Gastroesophageal sphincter (tissue), 4 donors: ENCODE measurements at places on chromosomes 2 and 18. TPM values are rescaled to one million over a fixed set of nuclear protein-coding genes. Genes with fewer than 3 reads are reported as not detected.

DNA sequence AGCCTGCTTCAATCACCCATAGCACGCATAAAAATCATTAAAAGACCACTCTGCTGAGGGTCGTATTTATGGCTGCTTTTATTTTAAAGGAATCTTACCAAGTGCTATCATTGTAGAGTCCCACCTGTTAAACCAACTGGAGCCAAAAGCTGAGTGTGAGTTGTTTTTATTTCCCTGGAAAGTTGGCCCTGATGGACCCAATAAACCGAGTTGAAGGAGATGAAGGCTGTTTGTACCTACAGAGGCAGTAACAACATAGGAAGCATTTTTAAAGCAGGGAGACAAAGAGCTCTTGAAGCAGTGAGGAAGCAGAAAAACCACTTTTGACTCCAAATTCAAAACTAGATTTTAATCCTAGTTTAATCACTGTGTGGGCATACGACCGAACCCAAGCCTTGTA lies 6.4 kb downstream of the MBOAT2 start:
- no peak for ATAC-seq

ID2 gene
- total RNA-seq: 384 TPM

IL36A gene
- 9.1 TPM for total RNA-seq

CD302 gene
- 50.1 TPM for total RNA-seq

MEP1B gene
- not detected for total RNA-seq

DNA sequence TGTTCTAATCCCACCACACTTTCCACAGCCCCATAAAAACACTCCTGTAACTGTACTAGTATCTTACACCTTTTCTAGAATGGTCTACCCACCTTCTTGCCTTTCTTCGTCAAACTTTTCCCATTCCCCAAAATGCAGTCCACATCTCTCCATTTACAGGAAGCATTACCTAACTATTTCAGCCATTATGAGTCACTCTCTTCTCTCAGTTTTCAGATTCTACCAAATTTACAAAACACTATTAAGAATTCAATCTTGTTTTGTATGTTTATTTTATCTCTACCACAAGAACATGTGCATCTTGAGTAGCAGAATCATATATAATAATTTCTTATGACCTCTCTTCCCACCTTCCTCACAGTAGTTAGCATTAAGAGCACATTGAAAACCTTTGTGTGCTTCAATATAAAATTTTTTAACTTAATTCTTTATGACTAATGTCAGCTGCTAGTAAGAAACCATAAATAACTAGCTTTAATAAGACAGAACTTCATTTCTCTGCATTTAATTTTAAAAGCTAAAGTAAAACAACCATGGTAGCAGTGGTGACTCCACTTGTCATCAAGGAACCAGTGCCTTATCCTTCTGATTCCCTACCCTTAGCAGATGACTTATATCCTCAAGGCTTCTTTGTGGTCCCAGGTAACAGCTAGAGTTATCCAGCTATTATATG lies 56.6 kb upstream of the MAP2 start:
- ATAC-seq: no peak

DNA sequence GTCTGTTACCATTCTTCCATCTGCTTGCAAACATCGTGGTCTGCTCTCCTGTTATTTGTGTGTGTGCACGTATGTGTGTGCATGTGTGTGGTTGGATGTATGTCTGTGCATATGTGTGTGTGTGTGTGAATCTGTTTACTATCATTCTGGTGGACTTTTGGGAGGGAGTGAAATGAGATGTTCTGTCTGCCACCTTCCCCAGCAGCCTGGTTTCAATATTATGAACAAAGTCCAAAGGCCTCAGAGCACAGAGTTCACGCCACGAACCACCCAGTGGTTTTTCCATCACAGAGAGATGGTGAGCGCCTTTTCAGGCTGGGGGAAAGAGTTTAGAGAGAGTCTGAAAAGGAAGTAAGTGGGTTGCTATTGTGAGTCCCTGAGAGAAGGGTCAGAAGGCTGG lies 67.1 kb upstream of the YWHAQ start:
- ATAC-seq: no peak

GRCh38 chr18:52237551-52237950 lies 102.4 kb upstream of the DCC start:
- ATAC-seq: no peak

SLC39A10 gene
- total RNA-seq: 9.3 TPM

TMEM131 gene
- total RNA-seq: 32.0 TPM

- ATAC-seq: peak; percentile 22
Measured at GRCh38 chr2:4090668-4091630, 387.6 kb downstream of the DCDC2C start.

- ATAC-seq: no peak
Measured at GRCh38 chr2:99537910-99538485, 48.2 kb upstream of the REV1 start.

DNA sequence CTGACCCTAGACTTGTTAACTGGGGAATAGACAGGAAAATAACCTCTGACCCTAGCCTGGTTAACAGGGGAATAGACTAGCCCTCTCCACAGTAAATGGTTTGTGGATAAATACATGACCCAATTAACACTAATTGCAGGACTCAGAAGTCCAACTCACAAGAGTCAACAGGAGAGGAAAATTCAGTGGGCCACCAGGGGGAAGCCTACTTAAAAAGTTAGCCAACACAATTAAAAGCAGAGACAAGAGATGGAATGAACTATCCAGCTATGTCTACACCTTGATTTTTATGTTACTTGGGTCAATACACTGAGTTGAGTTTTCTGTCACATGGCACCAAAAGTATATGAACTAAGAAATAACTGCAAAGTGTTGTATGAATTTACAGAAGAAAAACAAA lies 158.8 kb upstream of the SLC39A10 start:
- ATAC-seq: no peak

- peak; percentile 39 for ATAC-seq
Measured at GRCh38 chr18:5519448-5520298, 24.1 kb downstream of the EPB41L3 start.

C1QL2 gene
- not detected for total RNA-seq

DNA sequence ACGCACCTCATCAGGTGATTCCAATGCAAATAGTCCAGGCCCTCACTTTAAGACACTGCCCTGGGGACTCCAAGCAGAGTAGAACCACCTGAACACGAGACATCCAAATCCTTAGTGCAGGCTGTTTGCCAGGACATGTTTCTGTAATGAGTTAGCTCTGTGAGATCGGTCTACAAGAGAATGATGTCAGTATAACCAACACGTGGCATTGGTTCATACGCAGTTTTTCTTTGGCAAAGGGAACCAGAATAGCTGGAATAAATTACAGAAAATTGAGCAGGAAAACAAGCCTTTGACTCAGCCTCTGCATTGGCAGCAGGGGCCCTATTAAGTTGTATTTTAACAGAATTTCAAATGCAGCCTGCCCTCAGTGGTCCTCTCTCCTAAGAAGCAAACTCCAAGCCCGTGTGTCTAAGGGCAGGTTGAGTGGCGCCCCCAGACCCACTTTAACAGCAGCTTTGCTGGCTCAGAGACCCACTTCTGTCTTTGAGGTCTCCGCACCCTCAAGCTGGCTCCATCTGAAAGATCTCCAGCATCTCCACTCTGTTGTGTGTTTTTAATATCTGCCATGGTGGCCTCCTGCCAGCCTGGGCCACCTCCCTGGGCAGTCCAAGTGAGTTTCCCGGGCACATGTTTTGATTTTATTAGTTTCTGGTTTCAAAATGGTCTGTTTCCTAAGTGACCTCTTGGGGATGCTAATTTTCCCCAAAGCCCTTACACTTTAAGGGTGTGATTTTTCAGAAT lies 61.3 kb downstream of the ALPK2 start:
- ATAC-seq: no peak

CNDP1 gene
- total RNA-seq: not detected

DNA sequence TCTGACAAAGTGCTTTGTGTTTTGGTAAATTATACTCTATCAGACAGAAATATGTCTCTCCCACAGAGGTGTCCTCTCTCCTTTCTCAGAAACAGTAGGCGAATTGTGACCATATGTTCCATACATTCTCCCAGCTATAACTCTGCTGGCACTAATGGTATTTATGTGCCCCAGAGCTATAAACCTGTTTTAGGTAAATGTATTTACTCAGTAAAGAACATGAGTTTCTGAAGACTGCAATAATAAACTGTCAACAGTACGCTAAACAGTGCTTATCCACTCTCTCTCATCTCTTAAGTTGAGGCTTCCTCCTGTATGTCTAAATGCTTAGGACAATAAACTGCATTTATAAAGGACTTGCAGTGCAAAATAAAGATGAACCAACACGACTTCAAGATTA lies 58.5 kb downstream of the ITGA4 start:
- no peak for ATAC-seq

DNA sequence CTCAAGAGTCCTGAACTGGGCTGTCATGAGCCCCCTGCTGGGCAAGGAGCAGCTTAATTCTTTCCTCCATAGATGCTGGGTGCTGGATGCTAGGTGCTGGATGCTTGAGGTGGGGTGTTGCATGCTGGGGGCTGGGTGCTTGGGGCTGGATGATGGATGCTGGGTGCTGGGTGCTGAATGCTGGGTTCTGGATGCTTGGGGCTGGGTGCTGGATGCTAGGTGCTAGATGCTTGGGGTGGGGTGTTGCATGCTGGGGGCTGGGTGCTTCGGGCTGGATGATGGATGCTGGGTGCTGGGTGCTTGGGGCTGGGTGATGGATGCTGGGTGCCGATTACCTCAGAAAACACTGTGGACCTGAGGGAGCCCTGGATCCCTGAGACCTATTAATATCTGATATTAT lies 837.7 kb downstream of the GALR1 start:
- ATAC-seq: no peak

- no peak for ATAC-seq
Measured at GRCh38 chr2:145194673-145195072, 674.8 kb upstream of the ZEB2 start.

SERPINB2 gene
- total RNA-seq: 2.0 TPM

PLGLB2 gene
- total RNA-seq: 2.4 TPM

DNA sequence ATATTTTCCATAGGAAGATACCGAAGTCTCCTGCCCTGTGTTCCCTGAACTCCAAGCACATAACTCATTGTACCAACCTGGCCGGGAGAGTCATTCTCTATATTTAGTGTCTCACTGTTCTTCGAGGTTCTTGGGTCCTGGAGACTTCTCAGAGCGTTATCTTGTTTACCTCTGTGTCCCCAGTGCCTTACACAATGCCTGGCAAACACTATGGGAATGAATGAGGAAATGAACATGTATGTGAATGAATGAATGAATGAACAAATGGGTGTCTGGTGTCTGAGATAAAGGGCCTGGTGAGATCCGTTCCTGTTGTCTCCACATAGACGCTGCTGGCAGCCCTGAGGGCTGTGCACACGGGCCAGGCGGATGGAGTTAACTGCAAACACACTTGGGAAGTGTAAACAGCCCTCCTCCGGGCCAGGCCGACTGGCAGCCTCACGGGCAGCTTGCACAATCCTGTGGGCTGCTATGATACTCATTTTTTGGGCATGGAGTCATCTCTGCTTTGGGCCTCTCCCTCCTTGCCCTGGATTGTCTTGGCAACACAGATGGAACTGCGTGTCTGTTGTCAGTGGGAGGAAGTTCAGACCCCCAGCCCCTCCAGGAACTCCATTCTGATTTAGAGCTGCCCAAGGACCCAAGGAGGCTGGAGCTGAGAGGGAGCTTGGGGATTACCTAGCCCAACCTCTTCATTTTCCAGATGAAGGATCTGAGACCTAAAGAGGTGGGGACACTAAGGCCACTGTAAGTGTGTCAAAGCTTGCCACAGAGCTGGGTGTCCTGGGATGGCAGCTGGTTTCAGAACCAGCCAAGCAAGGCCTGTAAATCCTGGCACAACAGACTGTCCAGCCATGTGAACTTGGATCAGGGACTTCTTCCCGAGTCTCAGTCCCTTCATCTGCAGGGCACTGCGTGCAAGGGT lies 124.4 kb downstream of the INHBB start:
- ATAC-seq: peak; percentile 94

GRCh38 chr18:63879709-63880108 lies 7.8 kb upstream of the SERPINB2 start:
- no peak for ATAC-seq

DNA sequence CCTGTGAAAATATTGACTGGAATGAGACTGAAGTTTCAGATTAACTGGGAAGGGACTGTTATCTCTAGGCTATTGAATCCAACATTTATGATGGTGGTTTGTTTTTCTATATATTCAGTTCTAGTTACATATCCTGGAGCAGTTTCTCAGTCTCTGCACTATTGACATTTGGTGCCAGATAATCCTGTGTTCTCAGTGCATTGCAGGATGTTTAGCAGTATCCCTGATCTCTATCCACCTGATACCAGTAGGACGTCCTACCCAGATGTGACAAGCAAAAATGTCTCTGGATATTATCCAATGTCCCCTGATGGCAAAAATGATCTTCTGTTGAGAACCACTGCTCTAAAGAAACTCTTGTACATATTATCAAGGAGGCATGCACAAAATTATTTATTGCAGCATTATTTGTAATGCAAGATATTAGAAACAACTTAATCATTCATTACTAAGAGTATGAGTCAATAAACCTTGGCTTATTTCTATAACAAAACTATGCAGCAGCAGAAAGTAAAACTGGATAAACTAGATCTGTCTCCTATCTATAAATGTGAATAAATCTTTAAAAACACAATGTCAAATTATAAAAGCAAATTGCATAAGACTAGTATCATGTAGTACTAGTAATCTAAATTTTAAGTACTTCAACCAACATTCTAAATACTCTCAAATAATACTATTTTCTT lies 369.3 kb upstream of the RND3 start:
- ATAC-seq: no peak

DNA sequence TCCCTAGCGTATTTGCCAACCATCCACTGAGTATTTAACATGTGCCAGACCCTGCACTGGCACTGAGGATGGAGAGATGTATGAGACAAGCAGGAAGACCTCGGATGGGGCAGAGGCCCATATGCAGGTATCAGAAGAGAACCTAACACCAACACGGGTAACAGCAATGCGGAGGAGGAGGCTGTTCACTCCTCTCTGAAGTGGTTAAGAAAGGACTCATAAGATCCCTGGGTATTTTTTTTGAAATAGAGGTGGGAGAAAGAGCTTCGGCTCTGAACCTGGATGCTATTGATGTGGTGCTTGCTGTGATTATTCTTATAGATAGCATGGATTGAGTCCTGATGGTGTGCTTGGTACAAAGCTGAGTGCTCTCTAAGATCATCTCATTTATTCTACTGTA lies 418.3 kb downstream of the LPIN1 start:
- no peak for ATAC-seq

DNA sequence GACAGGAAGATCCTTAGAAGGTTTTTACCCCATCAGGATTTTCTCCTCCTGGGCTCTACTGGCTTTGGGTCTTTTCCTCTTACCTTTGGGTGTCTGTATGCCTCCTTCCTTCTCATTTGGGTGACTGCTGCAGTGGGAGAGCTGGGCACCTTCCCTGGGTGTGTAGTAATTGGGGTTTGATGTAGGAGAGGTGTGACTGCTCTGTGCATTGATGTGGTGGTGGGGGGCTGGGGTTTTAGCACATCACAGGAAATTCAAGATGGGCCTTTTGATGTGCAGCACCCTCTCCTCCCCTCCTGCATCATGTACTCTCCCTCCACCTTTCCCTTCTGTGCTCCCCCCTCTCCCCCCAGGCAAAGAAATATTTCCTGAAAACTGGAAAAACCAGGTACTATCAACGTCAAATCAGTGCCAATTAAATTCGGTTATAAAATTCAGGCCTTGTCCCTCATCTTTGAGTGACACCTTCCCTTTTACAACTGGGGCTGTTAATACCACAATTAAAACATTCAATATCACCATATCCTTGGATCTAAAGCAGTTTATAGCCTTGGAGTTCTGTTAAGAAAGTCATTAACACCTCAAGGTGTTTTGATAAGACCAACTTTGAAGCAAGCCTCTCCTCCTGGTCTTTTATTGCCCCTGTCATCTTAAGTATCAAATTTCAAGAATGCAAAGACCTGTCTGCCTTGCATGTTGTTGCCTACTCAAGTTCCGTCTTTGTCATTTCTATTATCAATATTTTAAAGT lies 23.3 kb downstream of the EDAR start:
- ATAC-seq: no peak

FAM237A gene
- not detected for total RNA-seq
